ENCODE measurements at places on chromosomes 11 and 22. TPM values are rescaled to one million over a fixed set of nuclear protein-coding genes. Genes with fewer than 3 reads are reported as not detected.

The PDE3B gene
- total RNA-seq, result 16.5 TPM

The SCN4B gene
- total RNA-seq, result 0.12 TPM

The KRTAP5-10 gene
- total RNA-seq, result not detected

The OTOG gene
- not detected for total RNA-seq

The C11orf91 gene
- not detected for total RNA-seq
